ENCODE measurements at places on chromosomes 13 and 19.
A peak's percentile ranks its signal among the peaks of the same experiment; 100 is the strongest.

GRCh38 chr13:27643334-27644132 lies 21.8 kb downstream of the POLR1D start:
- DNase-seq: no peak

DNA sequence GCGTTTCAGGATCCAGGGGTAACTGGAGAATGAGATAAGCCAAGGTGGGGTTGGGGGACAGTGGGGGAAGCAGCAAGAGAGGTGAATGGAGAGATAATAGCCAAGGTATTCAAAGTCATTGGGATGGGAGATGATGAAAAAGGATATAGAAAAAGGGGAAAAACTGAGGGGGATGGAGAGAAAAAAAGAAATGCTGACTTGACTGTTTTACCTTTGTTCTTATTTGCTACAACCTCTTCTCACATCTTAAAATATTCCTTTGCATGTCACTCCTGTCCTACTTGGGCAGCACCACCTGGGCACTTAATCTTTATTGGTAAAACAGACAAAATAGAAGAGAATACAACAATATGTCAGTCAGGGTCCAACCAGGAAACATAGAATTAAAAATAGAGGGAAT lies 56.0 kb upstream of the FNDC3A start:
- DNase-seq: no peak

- no peak for DNase-seq
Measured at GRCh38 chr13:45156565-45157361, 36.5 kb downstream of the GTF2F2 start.

DNA sequence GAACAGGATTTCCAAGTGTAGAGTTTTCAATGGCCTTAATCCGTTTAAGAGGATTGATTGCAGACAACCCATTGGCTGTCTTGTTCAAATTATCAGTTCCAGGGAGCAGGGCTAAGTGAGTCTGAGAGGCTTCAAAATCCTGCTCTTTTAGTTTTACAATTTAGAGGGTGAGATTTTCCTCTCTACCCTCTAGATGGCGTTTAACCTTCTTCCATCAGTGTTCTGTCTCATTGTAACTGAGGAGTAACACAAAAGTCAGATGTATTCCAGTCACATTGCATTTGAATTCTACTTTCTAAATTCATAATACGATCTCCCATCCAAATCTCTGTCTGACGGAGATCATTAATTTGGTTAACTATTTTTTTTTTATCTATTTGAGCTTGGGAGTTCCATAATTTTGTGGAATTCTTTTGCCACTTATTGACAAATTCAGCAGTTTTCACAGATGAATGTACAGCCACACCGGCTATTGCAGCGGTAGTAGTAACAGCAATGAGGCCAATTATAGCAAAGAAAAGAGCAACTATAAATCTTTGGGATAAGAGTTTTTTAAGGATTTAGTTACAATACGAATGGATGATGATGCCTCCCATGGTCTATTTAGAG lies 7.8 kb upstream of the C19orf84 start:
- no peak for DNase-seq

GRCh38 chr13:26442541-26442940 lies 114.9 kb upstream of the WASF3 start:
- no peak for DNase-seq

- DNase-seq: no peak
Measured at GRCh38 chr13:33686772-33687480, 131.0 kb upstream of the RFC3 start.

- no peak for DNase-seq
Measured at GRCh38 chr13:48977973-48978372, 2.3 kb downstream of the FNDC3A start.

DNA sequence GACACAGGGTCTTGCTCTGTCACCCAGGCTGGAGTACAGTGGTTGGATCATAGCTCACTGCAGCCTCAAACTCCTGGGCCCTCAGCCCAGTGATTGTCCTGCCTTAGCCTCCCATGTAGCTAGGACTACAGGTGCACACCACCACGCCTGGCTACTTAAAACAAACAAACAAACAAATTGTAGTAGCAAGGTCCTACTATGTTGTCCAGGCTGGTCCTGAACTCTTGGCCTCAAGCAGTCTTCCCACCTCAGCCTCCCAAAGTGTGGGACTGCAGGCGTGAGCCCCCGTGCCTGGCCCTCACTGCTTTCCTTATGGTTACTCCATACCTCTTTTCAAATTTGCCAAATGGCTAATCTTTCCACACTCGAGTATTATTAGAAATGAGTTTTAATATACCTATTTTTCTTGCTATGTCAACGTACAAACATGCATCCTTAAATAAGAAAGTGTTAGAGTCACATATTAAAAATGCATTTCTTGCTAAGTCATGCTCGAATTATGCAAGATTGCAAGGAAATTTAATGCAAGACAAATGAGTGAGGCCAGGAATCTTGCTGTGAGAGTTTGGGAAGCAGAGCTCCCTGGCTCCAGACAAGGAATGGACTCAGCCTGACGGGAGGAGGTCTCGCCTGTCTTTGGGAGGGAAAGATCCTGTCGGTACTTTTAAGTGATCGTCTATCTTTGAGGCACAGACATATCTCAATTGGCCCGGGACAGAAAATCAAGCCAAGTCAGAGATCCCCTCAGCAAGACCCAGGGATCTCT lies 39.4 kb downstream of the RFX2 start:
- no peak for DNase-seq

GRCh38 chr13:96984051-96984508 lies 10.2 kb downstream of the OXGR1 start:
- no peak for DNase-seq

GRCh38 chr13:42119875-42120274 lies 71.4 kb downstream of the DGKH start:
- DNase-seq: no peak

- no peak for DNase-seq
Measured at GRCh38 chr19:37309834-37310575, 60.9 kb upstream of the ZNF527 start.

- no peak for DNase-seq
Measured at GRCh38 chr13:20114066-20114610, 46.7 kb downstream of the GJA3 start.

DNA sequence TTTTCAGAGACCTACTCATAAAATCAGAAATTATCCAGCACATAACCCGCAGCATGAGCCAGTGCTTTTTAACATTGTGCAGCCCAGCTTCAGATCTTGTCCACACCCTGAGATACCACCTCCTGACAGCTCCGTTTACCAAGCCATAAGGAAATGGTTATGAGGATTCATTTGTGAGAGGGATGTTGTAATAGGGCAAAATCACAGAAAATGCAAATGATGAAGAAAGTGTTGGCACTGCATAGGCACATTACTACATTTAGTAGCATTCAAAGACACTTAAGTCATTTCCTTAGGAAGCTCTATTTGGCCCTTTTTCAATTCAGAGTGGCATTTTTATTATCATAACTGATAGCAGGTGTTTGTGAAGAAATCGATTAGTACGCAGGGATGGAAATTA lies 277.5 kb downstream of the DNAJC15 start:
- no peak for DNase-seq

DNA sequence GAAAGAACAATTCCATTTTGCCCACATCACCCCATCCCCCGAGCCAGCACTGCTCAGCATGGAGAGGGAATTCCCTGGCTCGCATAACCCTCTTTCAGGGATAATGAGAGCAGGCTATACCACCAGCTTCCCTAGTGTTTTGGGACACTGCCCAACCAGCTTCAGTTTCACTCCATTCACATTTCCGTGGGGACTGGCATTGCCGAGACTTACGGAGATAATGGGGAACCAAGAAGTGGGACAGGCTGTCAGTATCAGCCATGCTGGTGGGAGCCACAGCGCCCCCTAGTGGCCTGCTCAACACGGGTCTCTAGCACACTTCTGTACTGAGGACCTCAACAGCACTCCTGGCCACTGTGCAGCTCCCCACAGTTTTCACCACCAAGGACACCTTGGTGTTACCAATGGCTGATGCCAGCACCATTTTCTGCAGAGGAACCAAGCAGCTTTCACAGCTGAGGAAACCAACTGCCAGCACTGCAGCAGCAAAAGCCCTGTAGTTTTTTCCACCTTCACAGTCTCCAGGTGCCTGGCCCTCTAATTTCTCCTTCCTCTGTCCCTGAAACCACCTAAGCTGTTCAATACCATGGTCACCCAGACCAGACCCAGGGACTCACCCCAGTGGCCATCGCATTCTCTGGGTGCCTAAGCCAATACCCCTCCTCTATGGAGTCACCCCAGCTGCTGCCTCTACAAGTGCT lies 23.7 kb downstream of the SLC6A16 start:
- peak; percentile 81 for DNase-seq

DNA sequence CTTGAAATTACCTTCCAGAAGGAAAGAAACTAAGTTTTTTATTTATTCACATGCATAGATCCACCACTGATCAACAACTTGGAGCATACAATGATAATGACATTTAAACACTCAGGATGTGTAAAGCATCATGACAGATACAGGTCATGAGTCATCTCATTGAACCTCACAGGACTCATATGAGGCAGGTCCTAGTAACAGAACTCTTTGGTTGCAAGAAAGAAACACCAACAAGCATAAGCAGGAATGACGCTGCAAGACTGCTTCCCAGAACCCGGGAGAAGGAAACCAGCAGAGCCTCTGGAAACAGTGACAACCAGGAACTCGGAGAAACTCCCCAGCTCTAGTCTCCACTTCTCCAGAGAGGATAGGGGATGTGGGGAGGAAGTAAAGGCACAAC lies 60.8 kb upstream of the IPO5 start:
- DNase-seq: no peak

- peak; percentile 99 for DNase-seq
Measured at GRCh38 chr13:48094781-48095502, at the start of gene MED4. TSS of gene MED4 (minus strand) at chr13:48095104. CDS start at chr13:48095078, 26 bp downstream.

GRCh38 chr19:6599866-6600454 lies 9.0 kb upstream of the CD70 start:
- no peak for DNase-seq

DNA sequence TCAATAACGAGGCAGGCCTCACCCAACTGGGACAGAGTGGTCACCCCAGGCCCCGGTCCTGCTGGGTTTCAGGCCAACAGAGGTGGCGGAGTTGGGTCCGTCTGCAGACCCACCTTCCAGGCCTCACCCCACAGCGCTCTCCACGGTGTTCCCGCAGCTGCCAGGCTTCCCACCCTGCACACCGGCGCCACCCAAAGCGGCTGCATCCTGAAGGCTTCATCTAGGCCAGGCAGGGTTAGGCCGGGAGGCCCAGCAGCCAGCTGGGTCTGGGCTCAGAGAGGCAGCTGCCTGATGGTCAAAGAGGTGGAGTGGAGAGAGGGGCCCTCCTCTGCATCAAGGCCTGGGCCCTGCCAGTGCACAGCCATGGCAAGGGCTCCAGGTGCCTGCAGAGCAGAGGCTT lies 44.1 kb downstream of the EPSTI1 start:
- no peak for DNase-seq

GRCh38 chr13:67069117-67069767 lies 160.9 kb downstream of the PCDH9 start:
- DNase-seq: no peak
